NCI-H1092 (cell line): ENCODE measurements at places on chromosomes 1 and 21.

- no peak for DNase-seq
These were observed 12.3 kb upstream of the LYPLAL1 start for GRCh38 chr1:219161371-219161770.

GRCh38 chr1:236526079-236526478, 2.3 kb downstream of the LGALS8 start:
- DNase-seq: no peak

DNA sequence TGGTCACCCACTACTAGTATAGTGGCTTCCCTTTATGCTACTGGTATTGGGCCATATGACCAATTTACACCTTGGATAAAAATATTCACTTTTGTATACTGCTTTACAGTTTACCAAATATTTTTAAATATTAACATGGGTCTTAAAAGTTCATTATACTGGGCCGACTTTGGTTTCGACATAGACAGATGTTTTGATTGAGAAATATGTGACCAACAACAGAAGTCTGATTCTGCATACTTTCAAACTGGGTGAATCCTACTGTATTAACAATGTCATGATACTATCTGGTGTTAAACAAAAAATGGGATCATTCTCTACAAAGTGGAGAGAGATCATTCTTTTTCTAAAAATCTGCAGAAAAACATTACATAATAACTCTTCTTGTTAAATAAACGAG, 134.8 kb downstream of the AKT3 start:
- DNase-seq: no peak

DNA sequence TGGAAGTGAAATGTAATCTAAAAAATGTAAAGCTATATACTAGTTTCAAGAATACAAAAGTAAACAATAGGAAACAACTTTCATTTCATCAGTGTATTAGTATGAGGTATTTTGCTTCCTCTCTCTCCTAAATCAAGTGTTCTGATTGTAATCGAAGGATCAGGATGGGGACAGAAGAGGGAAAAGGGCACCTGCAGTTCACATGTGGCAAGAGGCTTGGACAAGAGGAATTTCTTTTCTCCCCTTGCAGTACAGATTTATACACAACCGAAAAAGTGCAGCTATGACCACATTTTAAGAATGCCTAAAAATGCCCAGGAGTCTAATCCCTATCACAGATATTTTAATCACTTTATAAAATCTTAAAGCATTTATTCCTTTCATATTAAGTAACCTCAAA, 63.7 kb downstream of the NRIP1 start:
- DNase-seq: no peak
